Astrocyte of the hippocampus (primary cell): ENCODE measurements at places on chromosomes 12 and 14.

- no peak for DNase-seq
Measured at GRCh38 chr14:30756594-30756993, 117.8 kb upstream of the COCH start.

- DNase-seq = no peak
Measured at GRCh38 chr14:69073915-69074314, 79.0 kb downstream of the DCAF5 start.

DNA sequence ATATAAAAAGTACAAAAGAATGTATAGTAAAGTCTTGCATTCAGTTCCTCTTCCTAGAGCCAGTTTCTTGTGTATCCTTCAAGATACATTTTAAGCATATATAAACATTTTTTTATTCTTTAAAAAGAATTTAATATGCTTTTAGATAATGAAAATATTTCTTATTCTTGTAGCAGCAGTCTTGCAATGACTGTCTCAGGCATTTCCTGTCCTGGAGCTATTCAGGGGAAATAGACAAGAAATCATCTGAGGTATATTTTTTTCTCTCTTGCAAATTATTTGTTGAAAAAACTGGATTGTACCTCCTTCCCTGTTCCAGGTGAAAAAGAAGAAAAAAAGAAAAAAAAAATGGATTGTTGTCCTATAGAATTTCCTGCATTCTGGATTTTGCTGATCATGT, 17.0 kb upstream of the ERBB3 start:
- no peak for DNase-seq

- peak; percentile 71 for DNase-seq
Measured at GRCh38 chr12:49288412-49288853, 6.5 kb upstream of the PRPH start.

DNA sequence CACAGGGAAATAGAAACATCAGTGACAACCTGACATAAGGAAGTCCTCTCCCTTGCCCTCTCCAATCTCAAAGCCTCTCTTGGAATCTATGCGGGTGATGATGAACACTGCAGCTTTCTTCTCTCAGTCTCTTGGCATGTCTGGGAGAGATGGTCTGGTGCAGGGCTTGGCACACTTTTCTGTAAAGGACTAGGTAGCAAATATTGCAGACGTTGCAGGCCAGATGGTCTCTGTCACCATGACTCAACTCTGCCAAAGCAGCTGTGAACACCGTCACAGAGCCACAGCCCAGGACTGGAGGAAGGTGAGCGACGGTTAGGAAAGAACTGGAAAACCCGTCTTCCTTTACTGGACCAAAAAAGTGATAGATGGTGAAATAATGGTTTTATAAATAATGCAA, 591.0 kb upstream of the TMEM132C start:
- DNase-seq = no peak

DNA sequence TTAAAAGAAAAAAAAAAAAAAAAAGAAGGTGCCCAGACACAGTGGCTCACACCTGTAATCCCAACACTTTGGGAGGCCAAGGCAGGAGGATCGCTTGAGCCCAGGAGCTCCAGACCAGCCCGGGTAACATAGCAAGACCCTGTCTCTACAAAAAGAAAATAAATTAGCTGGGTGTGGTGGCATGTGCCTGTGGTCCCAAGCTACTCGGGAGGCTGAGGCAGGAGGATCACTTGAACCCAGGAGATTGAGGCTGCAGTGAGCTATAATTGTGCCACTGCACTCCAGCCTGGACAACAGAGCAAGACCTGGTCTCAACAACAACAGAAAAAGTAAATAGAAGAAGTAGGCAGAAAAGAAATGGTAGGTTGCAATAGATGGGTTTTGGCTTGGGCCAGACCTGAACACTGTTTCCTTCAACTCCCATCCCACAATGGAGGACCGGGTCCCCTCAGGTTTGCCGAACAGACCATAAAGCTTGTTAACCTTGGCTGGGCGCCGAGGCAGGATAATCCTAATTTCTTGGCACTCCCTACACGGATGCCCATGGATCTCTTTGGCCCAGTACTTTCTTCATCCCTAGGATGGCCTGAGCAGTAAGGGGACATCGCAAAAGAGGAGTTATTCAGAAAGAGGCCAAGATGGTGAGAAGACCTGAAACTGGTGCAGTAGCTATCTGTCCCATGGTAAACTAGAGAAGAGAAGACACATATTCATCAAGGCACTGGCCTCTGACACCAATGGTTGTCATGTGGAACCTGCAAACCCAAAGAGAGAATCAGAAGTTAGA, 165.5 kb upstream of the CCND2 start:
- DNase-seq = no peak

GRCh38 chr14:78836777-78837176, 666.6 kb downstream of the NRXN3 start:
- peak; percentile 88 for DNase-seq

GRCh38 chr14:63174760-63175191, 29.5 kb upstream of the RHOJ start:
- DNase-seq = peak; percentile 93

GRCh38 chr12:69241438-69242092, 2.2 kb downstream of the CPSF6 start:
- DNase-seq = no peak

DNA sequence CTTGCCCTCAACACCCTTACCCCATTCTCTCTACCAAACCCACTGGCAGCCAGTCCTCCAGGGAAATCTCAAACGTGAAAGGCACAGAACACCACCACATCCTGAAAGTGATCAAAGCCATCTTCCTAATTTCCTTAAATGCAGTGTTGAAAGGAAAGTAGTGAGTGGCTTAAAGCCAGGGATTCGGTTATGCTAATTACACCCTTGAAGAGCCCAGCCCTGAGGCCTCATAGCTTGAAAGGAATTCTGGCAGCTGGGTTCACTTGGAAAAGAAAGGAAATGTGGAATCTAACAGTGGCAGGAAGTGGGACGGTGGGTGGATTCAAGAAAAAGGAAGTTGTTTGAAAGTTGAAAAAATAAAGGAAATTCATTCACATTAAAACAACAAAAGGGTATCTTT, 73.0 kb upstream of the FICD start:
- DNase-seq = peak; percentile 2

DNA sequence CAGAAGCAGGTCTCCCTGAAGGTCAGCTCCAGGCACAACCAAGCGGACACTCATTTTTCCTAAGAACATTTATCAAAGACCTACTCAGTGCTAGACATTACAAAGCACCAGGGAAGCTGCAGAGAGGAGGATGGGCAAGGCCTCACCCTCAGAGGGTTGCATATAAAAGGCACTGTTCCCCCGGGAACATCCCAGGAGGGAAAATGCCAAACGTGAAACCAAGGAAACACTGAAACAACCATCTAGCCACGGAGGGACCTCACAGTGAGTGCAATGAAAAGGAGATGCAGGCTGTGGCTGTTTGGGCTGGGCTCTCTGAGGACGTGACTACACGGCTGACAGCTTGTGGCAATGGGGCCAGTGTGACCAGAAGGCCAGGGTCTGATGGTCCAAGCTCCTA, 117.4 kb upstream of the VASH1 start:
- no peak for DNase-seq

DNA sequence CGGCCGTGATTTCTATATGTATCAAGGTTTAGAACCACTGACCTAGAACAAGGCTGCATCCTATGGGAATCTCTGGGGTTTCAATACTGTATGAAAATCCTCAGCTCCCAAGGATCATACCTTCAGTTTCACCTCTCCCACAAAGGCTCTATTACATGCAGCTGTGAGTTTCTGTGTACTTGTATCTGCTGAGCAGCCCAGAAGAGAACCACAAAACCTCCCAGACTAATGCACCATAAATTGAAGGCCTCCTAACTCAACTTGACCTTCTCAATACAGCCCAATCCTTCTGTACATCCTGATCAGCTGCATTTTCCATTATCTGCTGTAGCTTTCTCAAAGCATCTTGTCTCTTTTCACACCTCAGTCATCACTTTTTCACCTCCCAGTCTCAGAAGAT, 5.4 kb upstream of the KCNH5 start:
- DNase-seq = no peak

DNA sequence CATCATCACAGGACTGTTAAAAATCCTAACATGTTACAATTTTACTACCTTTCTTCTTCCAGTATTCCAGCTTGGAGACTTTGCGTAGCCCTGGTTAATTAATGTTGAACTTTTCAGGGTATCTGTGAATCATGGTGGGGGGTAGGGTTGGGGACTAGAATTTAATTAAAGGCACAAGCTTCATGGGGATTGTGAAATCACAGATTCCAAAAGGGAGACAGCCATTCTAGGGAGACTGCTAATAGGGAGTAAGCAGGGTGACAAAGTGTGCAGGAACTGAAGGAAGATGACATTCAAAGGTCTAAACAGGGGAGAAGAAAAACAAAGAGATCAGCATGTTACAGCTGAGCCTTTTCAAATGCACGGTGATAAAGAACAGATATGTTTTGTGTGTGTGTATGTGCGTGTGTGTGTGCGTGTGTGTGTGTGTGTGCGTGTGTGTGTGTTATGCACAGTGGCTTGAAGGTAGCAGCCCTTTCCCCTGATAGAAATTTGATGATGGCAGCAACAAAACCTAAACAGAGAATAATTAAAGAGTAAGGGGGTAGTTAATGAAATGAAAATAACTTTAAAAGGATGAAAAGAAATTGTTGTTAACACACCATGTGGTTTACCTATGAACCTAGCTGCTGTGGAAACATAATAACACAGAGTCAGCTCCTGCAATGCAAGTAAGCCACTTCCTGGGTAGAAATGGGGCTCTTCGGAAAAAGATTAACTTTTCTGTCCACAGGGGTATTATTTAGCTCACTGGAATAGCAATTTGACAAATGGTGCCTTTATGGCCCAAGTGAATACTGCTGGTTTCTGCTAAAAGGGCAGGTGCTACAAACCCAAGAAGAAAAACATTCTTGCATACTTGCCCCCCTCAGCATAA, 581.7 kb downstream of the DIO2 start:
- peak; percentile 5 for DNase-seq

DNA sequence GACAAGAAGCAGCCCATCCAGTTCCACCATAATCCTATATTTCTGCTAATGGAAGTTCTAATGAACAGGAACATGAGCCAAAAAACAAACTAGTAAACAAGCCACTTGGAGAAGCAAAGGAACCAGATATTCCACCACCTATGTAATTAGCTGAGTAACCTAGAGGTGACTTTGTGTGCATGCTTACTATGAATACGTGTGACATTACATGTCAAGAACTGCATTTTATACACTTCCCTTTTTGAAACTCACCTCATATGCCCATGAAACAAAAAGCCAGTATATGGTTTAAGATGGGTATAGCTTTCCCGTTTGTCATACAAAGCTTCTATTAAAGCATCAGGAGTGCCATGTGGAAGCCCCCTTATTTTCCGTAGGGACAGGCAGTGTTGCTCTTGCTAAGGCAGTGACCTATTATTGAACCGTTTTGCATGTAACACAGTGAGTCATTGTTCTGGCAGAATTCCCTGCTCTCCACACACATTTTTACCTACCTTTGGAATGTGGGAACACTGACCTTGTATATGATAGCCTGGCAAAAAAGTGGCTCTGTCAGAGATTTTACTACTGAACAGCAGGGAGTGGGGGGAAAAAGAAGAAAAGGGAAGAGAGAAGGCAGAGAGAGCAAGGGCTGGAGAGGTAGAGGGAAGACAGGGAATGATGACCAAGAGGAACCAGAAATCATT, 34.8 kb upstream of the FRMD6 start:
- DNase-seq = peak; percentile 95

- DNase-seq = peak; percentile 2
Measured at GRCh38 chr14:21768116-21768874, 94.7 kb upstream of the OR4E1 start.

DNA sequence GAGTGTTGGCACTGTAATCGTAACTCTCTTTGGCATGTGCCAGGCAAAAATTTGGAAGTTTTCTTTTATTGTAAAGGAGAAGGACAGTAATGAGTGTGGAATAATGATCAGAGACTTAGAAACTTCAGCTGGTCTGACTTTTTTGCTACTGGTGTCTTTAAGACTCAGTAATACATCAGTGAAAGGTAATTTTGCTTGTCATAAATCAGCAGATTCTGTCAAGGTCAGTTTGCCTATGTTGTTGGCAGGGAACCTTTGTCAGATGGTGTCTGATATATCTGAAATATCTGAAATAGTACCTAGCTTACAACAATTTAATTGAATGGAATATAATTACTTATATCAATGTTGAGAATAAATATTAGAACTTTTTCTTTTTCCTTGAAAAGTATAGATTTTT, 516.9 kb downstream of the LRFN5 start:
- no peak for DNase-seq
